ENCODE measurements at places on chromosomes 1 and 21. TPM values are rescaled to one million over a fixed set of nuclear protein-coding genes. Genes with fewer than 3 reads are reported as not detected.

Gene POGZ
- total RNA-seq, result 76.0 TPM

Gene PKP1
- total RNA-seq, result 0.44 TPM

DNA sequence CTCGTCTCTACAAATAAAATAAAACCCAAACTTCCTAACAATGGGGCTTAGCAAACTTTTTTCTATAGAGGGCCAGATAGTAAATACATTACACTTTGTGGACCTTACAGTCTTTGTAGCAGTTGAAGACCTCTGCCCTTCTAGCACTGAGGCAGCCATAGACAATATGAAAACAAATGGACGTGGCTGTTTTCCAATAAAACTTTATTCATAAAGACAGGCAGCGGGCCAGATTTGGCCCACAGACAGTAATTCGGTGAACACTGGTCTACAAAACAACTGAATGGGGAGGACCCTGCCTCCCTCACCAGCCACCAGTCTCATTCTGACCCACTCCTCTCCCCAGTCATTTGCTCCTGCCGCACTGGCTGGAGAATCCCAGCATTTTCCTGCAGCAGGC, 162.3 kb downstream of the KAZN start:
- no peak for DNase-seq

- no peak for DNase-seq
Measured at GRCh38 chr21:45996311-45997204, 15.0 kb downstream of the COL6A1 start.

GRCh38 chr1:68294367-68295066, 62.2 kb upstream of the WLS start:
- no peak for DNase-seq

DNA sequence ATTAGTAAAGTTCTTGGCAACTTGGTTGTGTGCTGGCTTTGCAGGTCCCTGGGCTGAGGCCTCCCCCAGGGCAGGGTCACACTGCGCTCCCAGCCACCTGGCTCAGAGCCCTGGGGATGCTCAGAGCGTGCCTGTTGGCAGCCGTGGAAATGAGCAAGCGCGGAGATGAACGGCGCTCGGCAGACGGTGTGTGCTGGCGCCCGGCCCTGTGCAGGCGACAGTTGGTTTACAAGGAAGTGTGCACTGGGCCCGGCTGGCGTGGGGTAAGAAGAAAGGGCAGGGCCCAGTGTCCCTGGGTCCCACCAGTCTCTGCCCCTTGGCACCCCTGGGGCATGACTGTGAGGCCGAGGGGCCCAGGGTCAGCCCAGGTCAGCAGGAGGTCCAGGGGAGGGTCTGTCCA, 25.7 kb upstream of the PEX10 start:
- no peak for DNase-seq

GRCh38 chr1:230158415-230159291, 91.6 kb downstream of the GALNT2 start:
- DNase-seq, result no peak

- DNase-seq, result no peak
Measured at GRCh38 chr1:43521756-43522155, 8.9 kb upstream of the PTPRF start.

DNA sequence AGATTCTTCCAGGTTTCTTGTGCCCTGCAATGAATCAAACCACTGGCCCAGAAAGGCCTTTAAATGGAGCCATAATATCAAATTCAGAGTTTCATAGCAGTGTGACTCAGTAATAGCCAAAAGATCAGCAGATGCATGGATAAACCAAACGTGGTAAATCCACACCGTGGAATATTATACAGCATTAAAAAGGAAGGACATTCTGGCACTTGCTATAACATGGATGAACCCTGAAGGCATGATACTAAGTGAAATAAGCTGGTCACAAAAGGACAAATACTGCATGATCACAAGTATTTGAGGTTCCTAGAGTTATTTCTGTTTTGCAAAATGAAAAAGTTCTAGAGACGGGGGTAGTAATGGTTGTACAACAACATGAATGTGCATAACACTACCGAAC, 140.1 kb downstream of the TOMM20 start:
- no peak for DNase-seq

DNA sequence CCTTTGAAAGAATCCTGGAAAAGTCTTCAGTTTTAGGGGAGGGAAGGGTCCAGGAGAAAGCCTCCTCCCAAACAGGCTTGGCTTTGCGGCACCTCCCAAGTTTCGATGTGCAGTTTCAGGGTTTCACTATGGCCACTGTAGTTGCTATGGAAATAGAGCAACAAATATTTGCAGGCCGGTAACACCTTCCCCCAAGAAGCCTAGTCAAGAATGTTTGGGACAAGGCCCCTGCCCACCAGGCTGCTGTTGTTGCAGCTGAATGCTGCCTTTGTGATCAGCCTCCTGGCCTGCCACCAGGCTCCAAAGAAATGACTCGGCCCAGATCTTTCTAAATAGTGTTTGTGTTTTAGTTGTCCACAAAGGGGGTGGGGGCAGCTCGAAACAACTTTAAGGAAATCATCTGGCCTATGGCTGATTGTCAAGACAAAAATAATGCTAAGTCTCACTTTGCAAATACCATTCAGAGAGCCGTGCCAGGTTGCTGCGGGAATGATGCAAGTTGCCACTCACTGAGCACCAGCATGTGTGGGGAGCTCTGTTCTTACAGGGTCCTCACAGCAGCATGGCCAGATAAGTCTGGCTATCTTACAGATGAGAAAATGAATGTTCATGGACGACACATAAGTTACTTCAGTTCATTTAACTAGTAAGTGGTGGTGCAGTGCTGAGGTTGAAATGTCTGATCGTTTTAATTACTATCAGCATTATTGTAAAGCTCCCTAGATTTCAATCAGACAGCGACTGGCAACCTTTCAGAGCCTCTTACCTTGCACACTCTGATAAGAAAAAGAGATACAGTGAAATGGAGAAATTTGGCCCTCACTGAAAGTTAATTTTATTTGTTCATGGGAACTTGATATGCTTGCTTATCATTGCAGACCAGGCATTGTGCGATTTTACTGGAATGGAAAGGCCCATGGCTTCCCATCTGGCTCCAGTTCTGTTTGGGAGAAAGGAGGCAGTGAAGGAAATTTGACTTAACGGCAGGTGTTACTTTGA, 91.2 kb upstream of the JUN start:
- no peak for DNase-seq

- DNase-seq, result no peak
Measured at GRCh38 chr1:162386292-162387225, 5.0 kb downstream of the C1orf226 start.

DNA sequence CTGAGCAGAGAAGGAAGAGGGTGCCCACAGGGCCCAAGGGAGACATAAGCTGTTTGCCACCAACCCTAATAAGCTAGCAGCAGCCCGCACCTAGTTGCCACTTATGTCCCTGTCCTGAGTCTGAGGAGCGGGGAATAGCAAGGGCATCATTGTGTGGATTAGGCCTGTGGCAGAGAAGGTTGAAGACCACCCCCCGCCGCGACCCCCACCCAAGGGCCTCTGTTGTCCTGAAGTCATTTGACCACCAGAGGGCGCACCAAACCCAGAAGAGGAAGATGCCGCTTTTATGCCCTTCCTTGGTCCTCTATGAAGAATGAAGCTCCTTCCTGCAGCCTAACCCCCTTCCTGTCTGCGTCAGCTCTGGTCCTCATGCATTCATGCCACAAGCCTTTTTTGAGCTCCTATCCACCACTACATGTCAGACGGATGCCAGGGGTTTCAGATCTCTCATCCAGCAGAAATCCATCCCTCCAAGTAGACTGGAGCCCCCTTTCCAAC, 16.6 kb downstream of the RHBG start:
- peak; percentile 20 for DNase-seq

Gene CR1L
- not detected for total RNA-seq

Gene TTC34
- total RNA-seq, result 1.5 TPM

Gene SLC16A4
- 0.46 TPM for total RNA-seq

- DNase-seq, result no peak
Measured at GRCh38 chr1:246597340-246597739, 31.1 kb downstream of the CNST start.

GRCh38 chr1:68202239-68202832, 30.0 kb downstream of the WLS start:
- DNase-seq, result no peak

Gene FOXD2
- total RNA-seq, result 2.2 TPM

DNA sequence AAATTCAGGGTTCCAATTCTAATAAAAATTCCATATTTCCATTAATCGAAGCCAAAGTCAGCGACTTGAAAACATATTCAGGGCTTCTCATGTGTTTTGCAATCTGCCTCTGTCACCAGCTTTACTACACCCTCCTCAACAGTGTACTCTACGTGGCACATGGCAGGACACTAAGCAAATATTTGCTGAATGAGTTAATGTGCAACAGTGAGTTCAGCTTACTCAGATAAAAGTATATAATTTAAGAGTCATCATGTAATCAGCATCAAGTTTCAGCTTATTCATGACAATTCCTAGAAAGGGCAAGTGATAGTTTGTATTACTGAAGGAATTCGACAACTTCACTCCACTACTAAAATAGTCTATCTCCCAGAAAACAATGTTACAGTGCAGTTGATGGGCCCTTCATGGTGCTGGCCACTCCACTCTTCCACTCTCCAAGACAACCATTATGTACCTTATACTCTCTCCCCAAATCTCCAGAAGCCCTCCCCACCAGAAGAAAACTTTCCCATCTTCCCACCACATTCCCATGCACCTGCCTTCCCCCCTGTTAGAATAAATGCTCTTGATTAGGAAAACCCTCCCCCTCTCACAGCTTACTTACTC, 97.3 kb downstream of the TTLL7 start:
- peak; percentile 97 for DNase-seq

GRCh38 chr1:227758366-227758765, 23.1 kb downstream of the SNAP47 start:
- DNase-seq, result no peak

- DNase-seq, result no peak
Measured at GRCh38 chr1:25433389-25434186, 2.9 kb downstream of the MACO1 start.

Gene THAP3
- 24.9 TPM for total RNA-seq

Measured in Panc1 (cell line).